ENCODE measurements at places on chromosomes 1 and 21.
A peak's percentile ranks its signal among the peaks of the same experiment; 100 is the strongest.

- peak; percentile 11 for DNase-seq
These were observed 41.7 kb downstream of the WDR4 start for GRCh38 chr21:42837421-42838211.

- DNase-seq: peak; percentile 82
These were observed 14.2 kb downstream of the CAPN2 start for GRCh38 chr1:223726380-223727001.

DNA sequence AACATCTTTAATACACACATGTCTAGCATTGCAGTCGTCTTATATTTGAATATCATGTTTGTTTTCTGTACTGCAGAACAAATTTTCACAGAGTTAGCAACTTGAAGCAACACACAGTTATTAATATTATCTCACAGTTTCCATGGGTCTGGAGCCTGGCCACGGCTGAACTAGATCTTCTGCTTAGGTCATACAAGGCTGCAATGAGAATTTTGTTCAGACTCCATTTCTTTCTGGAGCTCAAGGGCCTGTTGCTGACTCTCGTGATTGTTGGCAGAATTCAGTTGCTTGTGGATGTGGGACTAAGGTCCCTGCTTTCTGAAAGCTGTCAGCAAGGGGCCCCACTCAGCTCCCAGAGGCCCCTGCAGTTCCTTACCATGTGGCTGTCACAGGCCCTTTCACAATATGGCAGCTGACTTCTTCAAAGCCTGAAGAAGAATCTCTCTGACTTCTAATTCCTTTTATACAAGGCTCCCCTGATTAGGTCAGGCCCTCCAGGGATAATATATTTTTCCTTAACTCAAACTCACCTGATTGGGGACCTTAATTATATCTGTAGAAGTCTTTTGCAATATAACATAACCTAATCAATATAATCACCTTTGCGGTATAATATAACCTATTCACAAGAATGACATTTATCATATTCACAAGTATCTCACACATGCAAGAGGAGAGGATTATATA lies 296.3 kb downstream of the NFIA start:
- DNase-seq: no peak

GRCh38 chr1:211527888-211528287 lies 35.9 kb upstream of the RD3 start:
- no peak for DNase-seq

DNA sequence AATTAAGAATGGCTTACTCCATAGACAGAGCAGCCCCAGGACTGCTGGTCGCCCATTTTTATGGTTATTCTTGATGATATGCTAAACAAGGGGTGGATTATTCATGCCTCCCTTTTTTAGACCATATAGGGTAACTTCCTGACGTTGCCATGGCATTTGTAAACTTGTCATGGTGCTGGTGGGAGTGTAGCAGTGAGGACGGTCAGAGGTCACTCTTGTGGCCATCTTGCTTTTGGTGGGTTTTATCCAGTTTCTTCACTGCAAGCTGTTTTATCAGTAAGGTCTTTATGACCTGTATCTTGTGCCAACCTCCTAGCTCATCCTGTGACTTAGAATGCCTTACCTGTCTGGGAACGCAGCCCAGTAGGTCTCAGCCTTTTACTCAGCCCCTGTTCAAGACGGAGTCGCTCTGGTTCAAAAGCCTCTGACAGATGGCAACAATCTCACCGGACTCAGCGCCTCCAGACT lies 5.2 kb upstream of the AGPAT3 start:
- DNase-seq: no peak

- no peak for DNase-seq
These were observed 3.0 kb downstream of the FBLIM1 start for GRCh38 chr1:15761366-15762128.

GRCh38 chr1:37133276-37134145 lies 99.2 kb upstream of the GRIK3 start:
- DNase-seq: no peak

GRCh38 chr1:63878932-63879331 lies 105.1 kb downstream of the ROR1 start:
- DNase-seq: no peak

- DNase-seq: peak; percentile 53
These were observed 114.2 kb downstream of the ZC3H11B start for GRCh38 chr1:219498666-219499065.

DNA sequence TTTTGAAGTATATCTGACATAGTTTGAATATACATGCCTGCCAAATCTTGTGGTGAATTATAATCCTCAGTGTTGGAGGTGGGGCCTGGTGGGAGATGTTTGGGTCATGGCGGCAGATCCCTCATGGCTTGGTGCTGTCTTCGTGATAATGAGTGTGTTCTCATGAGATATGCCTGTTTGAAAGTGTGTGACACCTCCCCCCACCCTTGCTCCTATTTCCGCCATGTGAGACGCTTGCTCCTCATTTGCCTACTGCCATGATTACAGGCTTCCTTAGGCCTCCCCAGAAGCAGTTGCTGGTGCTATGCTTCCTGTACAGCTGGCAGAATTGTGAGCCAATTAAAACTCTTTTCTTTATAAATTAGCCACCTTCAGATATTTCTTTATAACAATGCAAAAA lies 436.6 kb upstream of the BEND5 start:
- no peak for DNase-seq

- DNase-seq: no peak
These were observed 8.4 kb upstream of the SLC37A1 start for GRCh38 chr21:42505090-42505726.

GRCh38 chr1:170483051-170483450 lies 48.9 kb upstream of the GORAB start:
- DNase-seq: no peak

- no peak for DNase-seq
These were observed at the start of gene LAMB3 for GRCh38 chr1:209652121-209652735. Gene LAMB3 (minus strand): TSS chr1:209652425. CDS start chr1:209650944, 1,481 bp downstream.

DNA sequence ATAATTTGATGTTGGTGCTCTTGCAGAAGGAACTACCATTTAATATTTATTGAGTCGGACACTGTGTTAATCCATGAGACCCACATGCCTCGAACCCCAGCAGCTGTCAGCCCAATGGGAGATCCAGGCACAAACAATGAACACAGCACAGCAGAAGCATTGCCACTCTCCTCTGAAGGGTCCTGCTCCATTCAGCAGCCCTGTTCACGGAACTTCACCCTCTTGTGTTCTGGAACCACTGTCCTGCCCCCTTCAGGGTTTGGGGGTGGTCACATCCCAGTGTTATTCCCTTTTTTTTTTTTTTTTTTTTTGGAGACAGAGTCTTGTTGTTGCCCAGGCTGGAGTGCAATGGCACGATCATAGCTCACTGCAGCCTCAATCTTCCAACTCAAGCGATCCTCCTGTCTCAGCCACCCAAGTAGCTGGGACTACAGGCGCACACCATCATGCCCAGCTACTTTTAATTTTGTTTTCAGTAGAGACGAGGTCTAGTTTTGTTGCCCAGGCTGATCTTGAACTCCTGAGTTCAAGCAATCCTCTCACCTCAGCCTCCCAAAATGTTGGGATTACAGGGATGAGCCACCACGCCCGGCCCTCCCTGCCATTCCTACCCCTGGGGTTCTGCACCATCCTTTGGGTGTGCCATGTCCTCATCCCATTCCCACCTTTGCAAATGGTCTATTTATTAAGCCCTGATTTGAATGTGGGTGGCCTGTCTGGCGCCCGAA lies 70.2 kb downstream of the EVA1C start:
- no peak for DNase-seq

GRCh38 chr1:202890392-202890791 lies 1.4 kb upstream of the RABIF start:
- DNase-seq: no peak

DNA sequence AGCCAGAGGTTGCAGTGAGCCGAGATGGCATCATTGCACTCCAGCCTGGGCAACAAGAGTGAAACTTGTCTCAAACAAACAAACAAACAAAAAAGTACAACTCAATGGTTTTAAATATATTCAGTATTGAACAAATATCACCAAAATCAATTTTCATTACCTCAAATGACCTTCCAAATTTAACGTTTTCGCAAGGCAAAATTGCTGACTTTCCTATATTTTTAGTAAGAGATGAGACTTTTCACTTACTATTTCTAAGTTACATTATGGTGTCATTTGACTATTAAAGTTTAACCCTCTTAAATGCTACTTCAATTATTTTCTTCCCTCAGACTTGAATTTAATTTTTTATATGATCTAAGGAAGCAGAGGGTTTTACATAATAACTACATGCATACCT lies 23.0 kb upstream of the ABCB10 start:
- DNase-seq: no peak

- DNase-seq: peak; percentile 17
These were observed 1.9 kb downstream of the AMPD2 start for GRCh38 chr1:109621379-109622136.

DNA sequence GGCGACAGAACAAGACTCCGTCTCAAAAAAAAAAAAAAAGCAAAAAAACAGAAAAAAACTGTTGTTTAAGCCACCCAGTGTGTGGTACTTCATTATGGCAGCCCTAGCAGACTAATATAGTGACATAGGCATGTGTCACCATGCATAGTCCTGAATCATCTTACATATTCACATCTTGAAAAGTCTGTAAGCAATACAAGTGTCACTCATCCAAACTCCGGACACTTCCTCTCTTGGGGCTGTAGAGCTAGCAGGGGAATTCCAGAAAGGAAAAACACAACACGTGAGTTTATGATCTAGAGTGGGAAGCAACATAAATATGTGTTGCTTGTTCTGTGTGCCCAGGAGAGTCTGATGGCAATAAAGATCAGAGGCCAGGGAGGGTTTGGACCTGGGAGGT lies 81.6 kb upstream of the KCNE2 start:
- no peak for DNase-seq

- DNase-seq: peak; percentile 66
These were observed 1.5 kb downstream of the CCN1 start for GRCh38 chr1:85581802-85582686.

DNA sequence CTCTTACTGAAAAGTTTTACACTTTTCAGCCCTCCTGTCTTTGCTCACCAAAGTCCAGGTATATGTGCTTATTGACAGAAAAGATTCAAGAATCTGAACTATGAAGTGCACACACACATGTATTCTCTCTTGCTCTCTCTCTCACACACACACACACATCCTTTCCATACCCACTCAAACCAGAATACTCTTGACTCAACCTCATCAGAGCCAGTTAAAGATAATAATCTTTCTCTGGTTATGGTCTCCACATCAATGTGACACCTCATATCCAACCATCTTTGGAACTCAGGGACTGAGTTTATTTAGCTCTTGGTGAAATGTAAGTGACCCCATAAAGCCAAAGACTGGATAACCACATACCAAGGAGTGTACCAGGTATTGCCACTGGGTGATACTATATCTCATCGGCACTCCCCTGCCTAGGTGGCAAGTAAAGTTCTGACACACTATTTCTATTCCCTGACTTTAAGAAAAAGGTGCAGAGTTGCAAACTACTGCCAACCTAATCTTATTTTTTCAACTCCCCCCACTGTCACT lies 24.9 kb upstream of the RGS8 start:
- DNase-seq: no peak

GRCh38 chr21:35217504-35218060 lies 168.5 kb upstream of the RUNX1 start:
- no peak for DNase-seq

- DNase-seq: no peak
These were observed 66.9 kb upstream of the NEK2 start for GRCh38 chr1:211742272-211742671.

GRCh38 chr1:58791106-58791505 lies 7.3 kb upstream of the JUN start:
- DNase-seq: no peak

DNA sequence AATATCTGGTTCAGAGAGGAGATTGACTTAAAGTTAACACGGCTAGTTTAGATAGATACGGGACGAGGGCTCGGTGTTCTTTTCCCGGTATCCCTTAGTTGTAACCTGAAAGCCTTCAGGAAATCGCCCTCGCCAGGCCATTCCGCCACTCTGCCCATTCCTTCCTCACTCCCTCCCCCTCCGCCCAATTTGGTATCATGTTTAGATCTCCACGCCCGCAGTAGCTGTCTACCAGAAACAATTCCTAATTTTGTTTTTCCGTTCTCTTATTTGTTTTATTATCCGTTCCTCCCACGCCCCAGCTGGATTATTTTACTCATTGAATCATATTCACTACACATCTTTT lies 685 bp upstream of the VAMP4 start:
- peak; percentile 61 for DNase-seq

GRCh38 chr1:244409701-244410100 lies 42.0 kb downstream of the ADSS2 start:
- DNase-seq: no peak
